ENCODE measurements at places on chromosomes 3 and 15.

- DNase-seq: no peak
These were observed 165.6 kb downstream of the NSMCE3 start for GRCh38 chr15:29103824-29104565.

DNA sequence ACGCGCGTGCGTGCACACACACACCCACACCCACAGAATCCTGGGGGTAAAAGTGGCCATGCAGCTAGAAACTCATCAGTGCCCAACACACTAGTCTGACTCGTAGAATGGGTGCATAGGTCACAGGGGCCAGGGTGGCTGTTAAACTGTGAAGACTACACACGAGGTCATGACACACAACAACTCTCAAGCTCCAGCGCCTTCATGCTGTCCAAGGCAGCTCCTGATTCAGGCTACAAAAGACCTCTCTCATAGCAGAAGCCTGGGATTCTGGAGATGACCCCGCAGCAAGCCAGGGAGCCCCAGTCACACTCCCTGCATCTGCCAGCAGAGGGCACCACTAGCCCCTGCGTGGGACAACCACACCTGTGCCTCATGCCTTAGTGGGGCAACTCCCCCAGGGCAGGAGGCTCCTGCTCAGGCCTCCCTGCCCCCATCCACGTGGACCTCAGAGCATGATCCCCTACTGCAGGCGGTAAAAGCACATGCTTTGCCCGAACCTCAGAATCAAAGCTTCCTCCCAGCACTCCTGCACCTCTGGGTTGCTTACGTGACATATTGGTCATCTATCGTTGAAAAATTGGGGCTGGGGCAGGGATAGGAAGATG is 93.1 kb downstream of the LRIG1 start:
- no peak for DNase-seq

- no peak for DNase-seq
These were observed 32.4 kb downstream of the MYL3 start for GRCh38 chr3:46830801-46831200.

GRCh38 chr3:156718622-156719306 is 44.4 kb downstream of the TIPARP start:
- DNase-seq: no peak

- DNase-seq: no peak
These were observed 6.7 kb downstream of the RNU6-1 start for GRCh38 chr15:67832897-67833709.

- DNase-seq: no peak
These were observed 73.3 kb upstream of the LRIG1 start for GRCh38 chr3:66574091-66574490.

GRCh38 chr3:177104299-177104992 is 92.8 kb downstream of the TBL1XR1 start:
- DNase-seq: no peak

GRCh38 chr15:55619783-55620182 is 31.6 kb upstream of the PYGO1 start:
- DNase-seq: no peak

GRCh38 chr15:71548401-71548807 is 261.9 kb upstream of the NR2E3 start:
- DNase-seq: no peak

GRCh38 chr3:39282057-39282456 is 2.2 kb upstream of the CX3CR1 start:
- DNase-seq: no peak

DNA sequence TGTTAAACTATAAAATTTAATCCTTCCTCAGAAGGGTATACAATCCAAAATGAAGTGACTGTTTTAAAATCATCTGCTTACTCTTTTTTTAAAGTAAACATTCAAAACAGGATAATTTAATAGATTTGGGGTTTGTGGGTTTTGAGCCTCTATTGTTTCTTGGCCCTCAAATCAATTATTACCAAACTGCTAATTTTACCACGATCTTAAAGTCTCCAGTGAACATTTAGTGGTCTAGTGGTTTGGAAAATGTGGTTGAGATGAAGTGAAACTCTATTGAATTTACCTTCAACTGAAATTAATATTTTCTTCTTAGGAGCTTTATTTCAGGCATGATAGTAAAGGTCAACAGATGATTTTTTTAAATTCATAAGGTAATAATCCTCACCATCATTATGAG is 11.2 kb upstream of the ATP11B start:
- no peak for DNase-seq

- no peak for DNase-seq
These were observed 65.1 kb downstream of the NEK11 start for GRCh38 chr3:131091768-131092167.

DNA sequence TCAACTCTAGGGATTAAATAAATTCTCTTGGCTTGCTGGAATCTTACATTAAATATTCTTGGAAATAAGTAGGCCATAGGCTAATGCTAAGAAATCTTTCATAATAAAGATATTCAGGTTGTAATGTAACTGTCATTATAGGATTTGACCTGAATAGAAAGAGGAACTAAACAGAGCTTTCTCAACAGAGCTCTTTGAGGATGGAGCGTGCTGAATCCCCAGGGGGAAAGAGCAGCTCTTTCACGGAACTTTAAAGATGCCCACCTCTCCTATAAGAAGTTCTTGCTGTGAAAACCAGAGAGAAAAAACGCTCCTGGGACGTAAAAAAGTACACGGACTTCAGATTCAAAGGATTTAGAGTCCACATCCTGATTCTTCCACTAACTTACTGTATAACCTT is 77.9 kb downstream of the NTRK3 start:
- no peak for DNase-seq
